ENCODE measurements at places on chromosomes 13 and 19.

GRCh38 chr13:110397436-110398115 is 90.5 kb downstream of the COL4A2 start:
- no peak for DNase-seq

DNA sequence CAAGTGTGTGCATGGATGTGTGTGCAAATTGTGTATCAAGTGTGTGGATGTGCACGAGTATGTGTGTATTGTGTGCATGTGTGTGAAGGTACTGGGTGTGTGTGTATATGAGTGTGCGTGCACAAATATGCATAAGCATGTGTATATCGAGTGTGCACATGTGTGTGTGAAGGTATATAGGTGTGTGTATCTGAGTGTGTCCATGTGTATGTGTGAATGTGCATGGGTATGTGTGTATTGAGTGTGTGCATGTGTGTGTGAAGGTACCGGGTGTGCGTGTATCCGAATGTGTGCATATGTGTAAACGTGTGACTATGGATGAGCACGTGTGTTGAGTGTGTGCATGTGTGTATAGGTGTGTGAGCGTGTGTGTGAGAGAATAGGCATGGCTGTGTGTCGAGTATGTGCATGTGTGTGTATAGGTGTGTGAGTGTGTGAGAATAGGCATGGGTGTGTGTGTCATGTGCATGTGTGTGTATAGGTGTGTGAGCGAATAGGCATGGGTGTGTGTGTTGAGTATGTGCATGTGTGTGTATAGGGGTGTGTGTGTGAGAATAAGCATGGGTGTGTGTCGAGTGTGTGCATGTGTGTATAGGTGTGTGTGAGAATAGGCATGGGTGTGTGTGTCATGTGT is 12.8 kb downstream of the EVI5L start:
- DNase-seq: no peak

DNA sequence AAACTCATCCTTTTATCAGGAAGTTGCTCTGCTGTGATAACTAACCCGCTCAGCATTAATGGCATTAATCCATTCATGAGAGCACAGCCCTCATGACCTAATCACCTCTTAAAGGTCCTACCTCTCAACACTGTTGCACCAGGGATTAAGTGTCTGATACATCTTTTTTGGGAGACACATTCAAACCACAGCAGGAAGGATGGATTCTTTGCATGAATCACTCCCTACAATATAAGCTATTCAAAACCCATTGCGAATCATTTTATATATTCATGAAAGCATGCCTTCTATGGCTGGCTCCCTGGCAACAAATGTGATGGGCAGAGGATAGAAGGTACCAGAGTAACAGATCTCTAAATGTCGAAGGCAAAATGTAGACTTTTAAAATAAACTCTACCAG is 27.6 kb downstream of the ARL11 start:
- DNase-seq: no peak

- no peak for DNase-seq
Observed at GRCh38 chr19:16751701-16752100, 32.1 kb downstream of the NWD1 start.

DNA sequence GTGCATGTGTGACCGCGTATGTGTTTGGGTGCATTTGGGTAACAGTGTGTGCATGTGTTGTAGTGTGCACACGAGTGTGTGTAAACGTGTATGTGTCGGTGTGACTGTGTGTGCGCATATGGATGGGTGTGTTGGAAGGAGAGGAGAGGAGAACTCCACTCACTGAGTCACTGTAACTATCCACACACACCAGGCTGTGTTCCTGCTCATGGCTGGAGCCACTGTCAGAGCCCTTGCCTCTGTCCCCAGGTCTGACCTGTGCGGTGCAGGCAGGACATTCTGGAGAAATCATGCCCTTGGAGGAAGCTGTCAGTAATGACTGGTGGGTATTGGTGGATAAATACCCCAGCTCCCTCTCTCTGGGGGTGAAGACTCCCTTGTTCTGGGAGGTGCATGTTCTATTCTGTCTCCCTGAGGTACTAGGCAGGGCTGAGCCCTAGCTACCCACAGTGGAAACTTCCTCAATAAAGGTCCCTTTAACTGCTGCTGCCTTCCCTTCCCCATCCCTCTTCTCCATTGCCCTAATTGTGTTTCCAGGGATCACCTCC is 48.4 kb downstream of the CYP4F22 start:
- no peak for DNase-seq

GRCh38 chr13:109665781-109666249 is 120.6 kb downstream of the IRS2 start:
- DNase-seq: no peak

DNA sequence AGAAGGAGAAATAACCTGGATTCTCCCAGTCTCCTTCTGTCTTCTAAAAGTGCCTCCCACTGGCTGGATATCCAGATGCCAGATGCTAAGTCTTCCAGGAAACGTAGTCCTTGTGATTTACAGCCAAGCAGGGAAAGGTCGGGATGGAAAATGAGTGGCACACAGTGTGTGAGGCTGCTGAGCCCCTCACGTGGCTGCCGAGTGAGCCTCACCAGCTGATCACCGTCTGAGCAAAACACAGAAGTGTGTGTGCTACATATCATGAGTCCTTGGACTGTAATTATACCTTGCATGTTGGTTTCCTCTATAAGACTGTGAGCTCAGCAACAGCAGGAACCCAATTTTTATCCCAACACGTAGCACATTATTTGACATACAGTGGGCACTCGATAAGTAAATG is 15.1 kb downstream of the LHFPL6 start:
- DNase-seq: no peak

DNA sequence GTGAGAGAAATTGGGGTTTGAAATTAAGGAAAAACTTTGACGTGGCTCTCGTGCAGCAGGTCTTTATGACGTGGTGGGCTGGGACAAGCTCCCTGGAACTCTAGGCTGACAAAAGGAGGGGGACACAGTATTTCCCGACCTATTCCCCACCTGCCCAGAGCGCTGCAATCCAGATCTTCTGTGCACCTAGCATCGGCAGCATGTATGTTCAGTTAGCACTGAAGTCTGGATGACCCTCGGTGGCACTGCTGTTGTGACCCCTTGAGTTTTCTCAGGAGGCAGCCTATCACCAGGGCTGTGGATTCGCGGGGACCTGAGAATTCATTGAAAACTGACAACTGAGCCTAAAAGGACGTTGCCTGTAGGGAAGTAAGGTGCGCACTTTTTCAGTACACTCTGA is 9.1 kb upstream of the ZNF536 start:
- DNase-seq: no peak

DNA sequence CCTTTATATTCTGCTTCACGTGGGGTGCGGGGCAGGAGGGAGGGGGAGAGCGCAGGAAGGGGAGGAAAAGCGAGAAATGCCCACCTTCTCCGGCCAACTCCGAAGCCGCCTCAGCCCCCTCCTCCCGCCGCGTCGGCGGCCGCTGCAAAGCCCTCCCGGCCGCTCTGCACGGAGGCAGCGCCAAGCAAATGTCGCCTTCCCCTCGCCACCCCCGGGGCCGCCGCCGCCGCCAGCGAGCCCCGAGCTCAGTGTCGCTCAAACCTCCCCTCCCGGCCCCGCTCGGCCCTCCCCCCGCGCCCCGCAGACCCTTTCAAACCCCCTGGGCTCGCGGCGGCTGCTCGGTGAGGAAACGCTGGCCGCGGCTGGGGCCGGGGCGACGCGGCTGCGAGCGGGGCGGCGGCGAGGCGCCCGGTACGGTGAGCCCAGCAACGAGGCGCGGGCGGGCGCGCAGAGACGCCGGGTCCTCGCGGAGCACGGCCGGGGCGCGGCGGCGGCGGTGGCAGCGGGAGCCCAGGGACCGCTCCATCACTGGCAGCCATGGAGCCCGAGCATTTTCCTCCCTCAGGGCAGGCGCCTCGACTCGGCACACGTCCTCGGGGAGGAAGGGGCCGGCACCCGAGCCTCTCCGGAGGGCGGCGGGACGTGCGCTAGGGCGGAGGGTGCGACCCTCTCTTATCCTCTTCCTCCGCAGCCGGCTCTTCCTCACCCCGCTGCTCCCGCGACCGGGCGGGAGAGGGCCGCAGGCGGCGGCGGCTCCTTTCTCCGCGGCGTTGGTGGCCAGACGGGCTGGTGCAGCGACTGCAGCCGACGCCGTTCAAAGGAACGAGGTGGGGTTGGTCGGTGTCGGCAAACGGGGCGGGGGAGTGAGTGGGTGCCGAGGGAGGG is 463 bp upstream of the TSC22D1 start:
- DNase-seq: peak; percentile 42

GRCh38 chr13:24307211-24308067 is 1.9 kb upstream of the C1QTNF9 start:
- DNase-seq: no peak

- DNase-seq: no peak
Observed at GRCh38 chr19:43337737-43338136, 15.7 kb upstream of the CD177 start.

GRCh38 chr13:110005563-110005962 is 219.2 kb upstream of the IRS2 start:
- no peak for DNase-seq

GRCh38 chr19:55546822-55547614 is 1.7 kb upstream of the SBK3 start:
- DNase-seq: peak; percentile 25

DNA sequence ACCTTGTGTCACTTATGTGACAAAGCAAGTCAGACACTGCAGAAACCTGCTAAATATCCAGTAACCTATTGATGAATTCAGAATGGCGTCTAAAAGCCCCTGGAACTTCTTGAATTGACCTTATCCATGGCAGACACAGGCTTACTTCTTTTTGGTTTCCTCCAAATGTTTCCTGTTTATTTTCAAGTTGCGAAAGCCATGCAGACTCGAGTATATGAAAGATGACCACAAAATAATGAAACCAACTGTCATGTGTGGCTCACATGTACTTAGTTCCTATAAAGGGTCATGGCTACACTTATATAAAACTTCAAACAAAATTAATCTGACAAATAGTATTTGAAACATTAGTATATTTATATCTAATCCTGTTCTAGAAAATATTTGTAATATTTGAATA is 113.1 kb upstream of the FNDC3A start:
- DNase-seq: no peak

DNA sequence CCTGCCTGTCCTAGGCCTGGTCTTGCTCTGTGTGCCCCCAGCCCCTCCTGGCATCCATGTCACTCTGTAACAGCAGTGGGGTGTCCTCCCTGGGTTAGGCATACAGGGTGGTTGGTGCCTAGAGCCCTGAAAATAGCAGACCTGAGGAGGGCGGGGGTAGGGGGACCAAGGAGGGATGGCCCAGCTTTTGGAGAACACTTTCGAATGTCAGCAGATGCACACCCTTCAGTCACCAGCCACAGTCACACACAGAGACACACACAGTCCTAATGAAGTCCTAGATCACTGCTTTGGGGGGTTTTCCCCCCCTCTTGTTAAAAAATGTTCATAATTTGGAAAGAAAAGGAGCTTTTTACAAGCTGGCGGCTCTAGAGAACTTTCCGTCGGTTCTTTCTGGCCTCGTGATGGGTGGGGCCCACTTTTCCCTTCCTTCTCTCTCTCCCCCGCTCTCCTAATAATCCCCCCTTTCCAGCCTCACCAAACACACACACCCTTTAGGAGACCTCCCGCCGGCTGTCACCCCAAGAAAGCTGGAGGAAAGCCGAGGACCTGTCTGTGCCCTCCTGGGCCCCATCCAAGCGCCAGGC is 47.9 kb downstream of the LYL1 start:
- no peak for DNase-seq

DNA sequence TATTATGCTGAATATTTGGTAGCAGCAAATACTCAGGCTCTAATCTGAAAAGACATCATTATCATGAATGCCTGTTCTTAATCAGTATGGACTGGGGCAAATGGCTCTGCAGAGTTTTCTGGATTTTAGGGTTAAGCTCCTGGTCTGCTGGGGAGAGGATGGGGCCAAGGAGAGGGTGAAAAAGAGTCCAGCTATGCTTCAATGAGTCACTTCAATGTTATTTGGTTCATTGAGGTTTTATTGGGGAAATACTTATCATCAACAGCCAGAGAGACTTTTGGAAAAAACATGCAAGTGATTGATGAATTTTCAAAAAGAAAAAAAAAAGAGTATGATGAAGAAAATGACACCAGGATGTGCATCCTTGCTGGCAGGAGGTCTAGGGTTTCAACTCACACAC is 278.3 kb downstream of the UQCRFS1 start:
- DNase-seq: no peak

- peak; percentile 86 for DNase-seq
Observed at GRCh38 chr19:9498183-9498902, at the start of gene ZNF560. Gene ZNF560 (minus strand): TSS chr19:9498616. CDS start chr19:9475313, 23,303 bp downstream.

DNA sequence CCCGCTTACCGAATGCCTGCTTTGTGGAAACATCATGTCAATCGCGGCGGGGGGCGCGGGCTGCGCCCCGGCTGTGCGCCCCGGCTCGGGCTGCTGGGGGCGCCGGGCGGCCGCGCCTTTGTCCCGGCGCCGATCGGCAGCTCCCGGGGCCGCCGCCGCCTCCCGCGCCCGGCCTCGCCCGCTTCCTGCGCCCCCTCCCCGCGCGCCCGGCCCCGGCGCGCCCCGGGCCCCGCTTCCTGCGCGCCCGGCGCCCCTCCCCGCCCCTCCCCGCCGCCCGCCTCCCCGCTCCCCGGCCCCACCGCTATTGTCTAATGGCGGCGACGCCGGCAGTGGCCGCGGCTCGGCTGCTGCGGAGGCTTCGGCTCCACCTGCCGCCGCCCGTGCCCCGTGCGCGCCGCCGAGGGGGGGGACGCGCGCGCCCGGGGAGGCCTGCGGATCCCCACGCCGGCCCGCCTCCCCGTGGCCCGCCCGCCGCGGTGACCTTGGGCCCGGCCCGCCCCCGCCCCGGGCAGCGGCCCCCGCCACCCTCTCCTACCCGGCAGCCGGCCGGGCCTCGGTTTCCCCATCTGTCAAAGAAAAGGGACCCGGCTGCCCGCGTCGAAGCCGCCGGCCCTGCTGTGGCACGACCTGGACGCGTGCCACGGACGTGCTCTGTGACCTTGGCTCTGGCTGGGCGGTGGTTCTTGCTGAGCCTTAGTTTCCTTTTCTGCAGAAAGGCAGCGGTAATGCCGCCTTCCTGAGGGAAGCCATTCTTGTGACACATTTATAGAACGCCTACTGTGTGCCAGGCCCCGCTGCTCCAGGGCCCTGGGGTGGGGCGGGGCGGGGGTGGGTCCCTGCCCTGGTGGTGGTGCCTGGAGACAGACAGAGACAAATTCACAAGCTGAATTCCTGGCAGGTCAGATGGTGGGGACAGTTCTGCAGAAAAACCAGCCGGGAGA is at the start of gene TLE5:
Gene TLE5 (minus strand): TSS at position 331 of the 941 bp plus-strand sequence. CDS start 295 bp downstream, at position 36.
- peak; percentile 73 for DNase-seq

- DNase-seq: no peak
Observed at GRCh38 chr13:97757807-97758206, 195.7 kb upstream of the IPO5 start.

DNA sequence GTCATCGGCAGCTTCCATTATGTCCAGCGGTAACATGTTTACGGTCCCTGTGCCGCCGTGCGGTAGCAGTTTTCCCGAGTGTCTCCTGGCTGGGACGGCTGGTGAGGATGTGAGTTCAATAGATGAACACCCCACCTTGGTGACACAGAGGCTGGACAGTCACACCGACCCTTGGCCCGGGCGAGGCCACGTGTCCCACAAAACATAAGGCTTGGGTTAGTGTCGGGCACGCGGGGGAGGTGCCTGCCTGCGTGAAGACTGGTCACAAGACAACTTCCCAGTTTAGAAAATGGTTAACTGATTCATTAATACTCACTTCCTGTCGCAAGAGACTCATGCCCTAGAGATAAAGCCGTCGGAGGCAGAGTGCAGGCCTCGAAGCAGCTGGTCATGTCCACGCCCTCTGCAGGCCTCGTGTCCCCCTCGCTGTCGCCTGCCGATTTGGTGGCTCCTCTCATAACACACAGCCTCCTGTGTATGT is 17.2 kb downstream of the RASA3 start:
- peak; percentile 23 for DNase-seq

GRCh38 chr13:34862311-34862710 is 79.8 kb upstream of the NBEA start:
- no peak for DNase-seq

Measured in BE2C (cell line).